ENCODE measurements at places on chromosomes 6 and 20. TPM values are rescaled to one million over a fixed set of nuclear protein-coding genes. Genes with fewer than 3 reads are reported as not detected.
A peak's percentile ranks its signal among the peaks of the same experiment; 100 is the strongest.

Gene SYCP2
- total RNA-seq: 55.8 TPM

Gene CRIP3
- 13.4 TPM for total RNA-seq

Gene CST5
- total RNA-seq: not detected

DNA sequence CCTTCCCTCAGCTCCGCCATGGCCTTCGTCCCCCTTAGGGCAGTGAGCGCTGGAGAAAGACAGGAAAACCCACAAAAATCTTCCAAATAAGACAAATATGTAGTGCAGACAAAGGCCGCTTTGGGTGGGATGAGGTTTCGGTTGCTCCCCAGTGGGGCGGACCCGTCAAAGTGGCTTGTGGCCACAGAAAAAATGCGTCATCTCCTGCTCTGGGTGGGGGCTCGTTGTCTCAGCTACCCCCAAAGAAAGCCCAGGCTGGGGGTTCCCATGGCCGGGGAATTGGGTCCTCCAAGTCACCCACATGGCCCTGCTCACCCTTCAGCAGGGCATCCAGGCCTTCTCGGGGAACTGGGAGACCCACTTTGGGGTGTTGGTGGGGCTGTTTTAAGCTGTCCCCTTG is 21.9 kb upstream of the SCUBE3 start:
- H3K4me1 ChIP-seq: no peaks in the 10 kb centered on the region
- H3K27ac ChIP-seq: no peak overlapping the region
- no peaks in the 10 kb centered on the region for H3K36me3 ChIP-seq
- no peak for DNase-seq
- H3K27me3 ChIP-seq: no peaks in the 10 kb centered on the region
- H3K4me3 ChIP-seq: no peak overlapping the region

- no peaks in the 10 kb centered on the region for H3K27me3 ChIP-seq
- no peak overlapping the region for H3K4me3 ChIP-seq
- no peak for DNase-seq
- no peaks in the 10 kb centered on the region for H3K36me3 ChIP-seq
- no peaks in the 10 kb centered on the region for H3K4me1 ChIP-seq
These were observed 374.8 kb downstream of the LMBRD1 start for GRCh38 chr6:69422020-69422419.

- H3K27me3 ChIP-seq: no peaks in the 10 kb centered on the region
- peak; percentile 51 for DNase-seq
- H3K4me1 ChIP-seq: peaks cover 4% of the 10 kb centered on the region
- no peak overlapping the region for H3K27ac ChIP-seq
- H3K36me3 ChIP-seq: no peaks in the 10 kb centered on the region
- no peak overlapping the region for H3K4me3 ChIP-seq
These were observed 32.2 kb upstream of the ERVFRD-1 start for GRCh38 chr6:11143394-11144371.

- peak overlapping the region; percentile 98 for H3K4me3 ChIP-seq
- no peaks in the 10 kb centered on the region for H3K27me3 ChIP-seq
- H3K4me1 ChIP-seq: peaks cover 31% of the 10 kb centered on the region
- H3K36me3 ChIP-seq: no peaks in the 10 kb centered on the region
- H3K27ac ChIP-seq: peak overlapping the region; percentile 90
- DNase-seq: no peak
These were observed 988 bp downstream of the UBE2V1 start for GRCh38 chr20:50111829-50112495.

GRCh38 chr20:33604084-33604990 is 57.8 kb upstream of the C20orf144 start:
- H3K27me3 ChIP-seq: no peaks in the 10 kb centered on the region
- no peak overlapping the region for H3K27ac ChIP-seq
- no peak overlapping the region for H3K4me3 ChIP-seq
- DNase-seq: no peak

DNA sequence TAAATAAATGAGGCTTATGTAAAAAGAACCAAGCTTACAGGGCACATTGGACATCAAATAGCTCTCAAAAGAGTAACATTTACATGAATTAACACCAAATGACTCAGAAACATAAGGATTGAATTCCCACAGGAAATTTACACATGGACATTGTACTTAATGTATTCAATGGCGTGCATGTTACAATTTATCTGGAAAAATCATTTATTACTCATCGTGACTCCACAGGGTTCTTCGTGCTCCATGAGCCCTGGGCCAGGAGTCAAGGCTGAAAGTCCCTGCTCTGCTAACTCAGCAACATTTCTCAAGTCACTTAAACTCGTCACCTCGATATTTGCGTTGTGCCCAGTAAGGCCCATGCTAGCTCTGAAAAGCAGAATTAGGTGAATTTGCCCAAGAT is 158.5 kb downstream of the PHACTR1 start:
- H3K4me3 ChIP-seq: no peak overlapping the region
- no peak for DNase-seq
- no peaks in the 10 kb centered on the region for H3K36me3 ChIP-seq

DNA sequence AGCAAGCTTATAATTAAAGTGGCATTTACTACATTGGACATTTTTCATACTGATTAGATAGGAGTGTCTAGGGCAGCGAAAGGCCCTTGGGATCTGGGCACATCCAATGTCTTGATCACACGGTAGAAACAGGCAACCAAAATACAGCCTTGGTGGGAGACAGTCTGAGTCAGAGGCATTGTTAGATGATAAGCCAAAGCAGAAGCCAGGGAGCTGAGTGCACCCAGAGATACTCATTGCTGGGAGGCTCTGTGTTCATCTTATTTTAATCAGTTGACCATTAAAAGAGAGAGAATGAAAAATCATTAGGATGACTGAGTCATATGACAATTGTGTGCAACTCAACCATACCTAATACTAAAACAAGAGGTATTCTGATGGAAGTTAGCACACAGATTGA is 109.5 kb downstream of the LCA5 start:
- no peaks in the 10 kb centered on the region for H3K27me3 ChIP-seq
- no peak overlapping the region for H3K27ac ChIP-seq
- no peaks in the 10 kb centered on the region for H3K4me1 ChIP-seq
- H3K36me3 ChIP-seq: no peaks in the 10 kb centered on the region
- DNase-seq: no peak

DNA sequence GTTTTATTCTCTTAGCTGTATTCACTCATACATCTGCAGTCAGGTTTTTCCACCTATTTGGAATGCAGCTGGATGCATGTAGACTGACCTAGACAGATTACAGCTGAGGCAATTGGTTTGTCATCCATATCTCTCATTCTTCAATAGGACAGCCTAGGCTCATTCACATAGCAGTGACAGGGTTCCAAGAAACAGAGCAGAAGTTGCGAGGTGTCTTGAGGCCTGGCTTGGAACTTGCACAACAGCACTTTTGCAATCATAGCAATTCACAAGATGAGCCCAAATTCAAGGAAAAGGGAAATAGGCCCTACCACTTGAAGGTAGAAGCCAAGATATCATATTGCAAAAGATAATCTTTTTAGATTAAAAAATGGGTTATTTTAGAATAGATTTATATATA is 508.9 kb upstream of the JAG1 start:
- no peak overlapping the region for H3K27ac ChIP-seq
- no peak for DNase-seq
- H3K4me3 ChIP-seq: no peak overlapping the region
- H3K36me3 ChIP-seq: no peaks in the 10 kb centered on the region

DNA sequence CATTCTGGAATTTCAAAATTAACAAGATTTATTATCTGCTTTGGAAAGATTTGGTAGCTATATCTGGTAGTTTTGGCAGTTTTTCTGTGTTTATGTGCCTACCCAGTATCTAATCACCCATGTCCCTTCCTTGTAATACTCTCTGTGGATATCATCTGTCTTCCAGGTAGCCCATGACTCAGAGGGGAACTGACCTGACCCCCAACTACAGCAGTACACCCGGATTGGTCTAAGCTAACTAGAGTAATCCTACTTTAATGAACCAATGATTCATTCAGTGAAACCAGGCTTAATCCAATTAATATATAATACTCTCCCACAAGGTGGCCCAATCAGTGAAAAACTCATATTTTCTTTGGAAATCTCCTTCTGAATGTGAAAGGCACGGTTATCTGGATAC is 295.3 kb upstream of the SULF2 start:
- no peaks in the 10 kb centered on the region for H3K36me3 ChIP-seq
- H3K4me1 ChIP-seq: peaks cover 6% of the 10 kb centered on the region
- no peak overlapping the region for H3K27ac ChIP-seq
- DNase-seq: no peak

DNA sequence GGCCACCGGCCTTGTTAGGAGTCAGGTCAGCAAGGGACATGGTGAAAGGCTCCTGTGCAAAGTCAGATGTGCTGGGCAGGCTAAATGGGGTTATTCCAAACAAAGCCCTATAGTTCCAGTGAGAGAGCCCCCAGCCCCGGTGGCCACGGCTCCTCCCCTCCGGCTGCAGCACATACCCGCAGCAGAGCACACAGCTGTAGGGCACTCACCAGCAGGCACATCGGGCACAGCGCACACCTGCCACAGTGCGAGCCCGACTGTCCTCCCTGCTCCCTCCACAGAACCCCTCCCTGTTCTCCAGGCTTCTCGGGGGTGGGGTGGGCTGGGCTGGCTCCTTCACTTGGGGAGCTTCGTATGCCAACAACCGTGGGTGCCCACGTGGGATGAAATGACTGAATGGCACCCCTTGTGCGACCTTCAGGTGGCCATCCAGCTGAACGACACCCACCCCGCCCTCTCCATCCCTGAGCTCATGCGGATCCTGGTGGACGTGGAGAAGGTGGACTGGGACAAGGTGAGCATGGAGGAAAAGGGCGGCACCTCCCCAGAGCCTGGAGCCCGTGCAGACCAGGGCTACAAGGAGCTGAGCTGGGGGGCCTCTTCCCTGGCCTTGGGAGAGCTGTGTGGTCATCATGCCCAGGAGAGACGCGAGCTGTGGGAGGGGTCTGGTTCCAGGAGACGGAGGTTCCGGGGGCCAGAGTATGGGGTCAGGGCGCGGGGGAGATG is 30.9 kb downstream of the PYGB start:
- H3K36me3 ChIP-seq: no peaks in the 10 kb centered on the region
- no peaks in the 10 kb centered on the region for H3K27me3 ChIP-seq
- no peak overlapping the region for H3K4me3 ChIP-seq

DNA sequence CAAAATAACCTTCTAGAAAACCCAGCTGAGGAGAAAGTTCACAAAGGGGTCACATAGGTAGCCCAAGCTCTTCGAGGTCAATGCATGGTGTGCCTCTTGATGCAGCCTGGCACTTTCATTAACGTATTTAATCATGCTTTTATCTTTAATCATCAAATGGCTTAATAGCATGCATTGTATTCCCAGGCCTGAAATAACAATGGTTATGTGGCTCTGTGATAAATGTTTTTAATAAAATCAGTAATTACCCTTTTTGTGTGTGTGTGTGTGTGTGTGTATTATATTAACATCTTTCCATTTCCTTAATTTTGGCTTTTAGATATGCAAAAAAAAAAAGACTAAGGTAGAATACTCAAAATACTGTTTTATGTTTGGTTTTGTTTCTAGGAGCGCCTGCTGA is 681.8 kb downstream of the PTPRT start:
- no peaks in the 10 kb centered on the region for H3K27me3 ChIP-seq
- H3K4me3 ChIP-seq: no peak overlapping the region
- no peak overlapping the region for H3K27ac ChIP-seq
- no peaks in the 10 kb centered on the region for H3K36me3 ChIP-seq

Measured in testis (tissue), 5 donors.